ENCODE measurements at places on chromosomes 16 and 17.

- no peak for DNase-seq
These were observed 2.3 kb upstream of the XAF1 start for GRCh38 chr17:6753546-6753945.

DNA sequence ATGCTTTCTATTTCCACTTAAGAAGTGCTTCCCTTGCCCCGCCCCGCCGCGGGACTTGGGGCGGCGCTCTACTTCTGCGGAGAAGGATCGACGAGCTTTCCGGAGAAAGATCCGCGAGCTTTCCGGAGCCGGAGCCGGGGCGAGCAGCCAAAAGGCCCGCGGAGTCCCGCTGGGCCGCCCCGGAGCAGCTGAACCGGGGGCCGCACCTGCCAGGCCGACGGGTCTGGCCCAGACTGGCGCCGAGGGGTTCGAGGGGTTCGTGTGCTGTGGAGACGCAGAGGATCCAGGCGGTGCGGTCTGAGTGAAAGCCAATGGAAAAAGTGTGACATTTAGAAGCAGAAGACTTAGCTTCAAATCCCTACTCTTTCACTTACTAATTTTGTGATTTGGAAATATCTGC, 50.8 kb downstream of the TBC1D26 start:
- DNase-seq, result no peak

DNA sequence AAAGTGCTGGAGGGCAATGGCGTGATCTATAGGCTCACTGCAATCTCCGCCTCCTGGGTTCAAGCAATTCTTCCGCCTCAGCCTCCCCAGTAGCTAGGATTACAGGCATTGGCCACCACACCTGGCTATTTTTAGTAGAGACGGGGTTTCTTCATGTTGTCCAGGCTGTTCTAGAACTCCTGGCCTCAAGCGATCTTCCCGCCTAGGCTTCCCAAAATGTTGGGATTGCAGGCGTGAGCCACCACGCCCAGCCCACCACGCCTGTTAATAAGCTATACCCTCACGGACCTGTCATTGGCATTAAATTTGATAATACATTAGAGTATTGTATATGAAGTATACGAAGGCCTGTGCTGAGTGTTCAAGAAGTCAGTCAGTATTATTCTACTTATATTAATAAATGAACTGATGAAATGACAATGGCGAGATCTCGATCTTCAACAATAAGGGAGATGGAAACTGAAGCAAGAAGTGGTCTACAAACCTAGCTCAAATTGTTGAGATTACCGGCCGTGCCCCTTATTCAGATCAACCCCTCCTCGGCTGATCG, 818 bp upstream of the BCAS3 start:
- DNase-seq, result no peak

DNA sequence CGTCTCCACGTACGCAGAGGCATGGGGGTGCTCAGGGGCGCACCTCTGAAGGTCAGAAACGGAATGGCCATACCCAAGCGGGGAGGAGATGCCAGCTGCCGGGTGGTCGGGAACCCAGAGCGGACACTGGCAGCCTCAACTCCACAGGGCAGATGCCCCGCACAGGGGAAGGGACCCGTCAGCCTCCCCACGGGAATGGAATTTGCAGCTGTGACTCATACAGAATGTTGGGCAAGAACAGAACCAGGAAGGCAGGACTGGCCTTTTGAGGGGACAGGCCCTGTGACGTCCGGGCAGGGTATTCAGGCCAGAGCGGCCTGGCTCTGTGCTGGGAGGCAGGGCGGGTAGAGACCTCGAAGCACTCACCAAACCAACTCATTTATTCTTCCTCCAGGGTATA, 7.5 kb downstream of the TK1 start:
- no peak for DNase-seq

DNA sequence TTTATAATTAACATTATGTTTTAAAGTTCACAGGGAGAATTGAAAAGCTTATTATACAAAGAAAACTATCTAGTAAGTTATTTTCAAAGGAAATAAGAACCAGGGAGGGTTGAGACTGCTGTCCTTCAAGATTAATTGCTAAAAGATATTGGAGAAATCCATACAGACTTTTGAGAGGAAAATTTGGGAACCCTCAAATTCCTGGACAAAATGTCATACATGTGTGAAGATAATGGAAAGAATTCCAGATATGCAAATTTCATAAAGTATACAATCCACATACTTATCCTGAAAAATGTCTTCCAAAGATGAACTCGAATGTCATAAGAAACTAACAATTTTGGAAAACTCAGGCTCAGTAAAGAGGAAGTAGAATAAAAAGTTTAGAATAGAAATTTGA, 213.8 kb downstream of the HS3ST3A1 start:
- no peak for DNase-seq

DNA sequence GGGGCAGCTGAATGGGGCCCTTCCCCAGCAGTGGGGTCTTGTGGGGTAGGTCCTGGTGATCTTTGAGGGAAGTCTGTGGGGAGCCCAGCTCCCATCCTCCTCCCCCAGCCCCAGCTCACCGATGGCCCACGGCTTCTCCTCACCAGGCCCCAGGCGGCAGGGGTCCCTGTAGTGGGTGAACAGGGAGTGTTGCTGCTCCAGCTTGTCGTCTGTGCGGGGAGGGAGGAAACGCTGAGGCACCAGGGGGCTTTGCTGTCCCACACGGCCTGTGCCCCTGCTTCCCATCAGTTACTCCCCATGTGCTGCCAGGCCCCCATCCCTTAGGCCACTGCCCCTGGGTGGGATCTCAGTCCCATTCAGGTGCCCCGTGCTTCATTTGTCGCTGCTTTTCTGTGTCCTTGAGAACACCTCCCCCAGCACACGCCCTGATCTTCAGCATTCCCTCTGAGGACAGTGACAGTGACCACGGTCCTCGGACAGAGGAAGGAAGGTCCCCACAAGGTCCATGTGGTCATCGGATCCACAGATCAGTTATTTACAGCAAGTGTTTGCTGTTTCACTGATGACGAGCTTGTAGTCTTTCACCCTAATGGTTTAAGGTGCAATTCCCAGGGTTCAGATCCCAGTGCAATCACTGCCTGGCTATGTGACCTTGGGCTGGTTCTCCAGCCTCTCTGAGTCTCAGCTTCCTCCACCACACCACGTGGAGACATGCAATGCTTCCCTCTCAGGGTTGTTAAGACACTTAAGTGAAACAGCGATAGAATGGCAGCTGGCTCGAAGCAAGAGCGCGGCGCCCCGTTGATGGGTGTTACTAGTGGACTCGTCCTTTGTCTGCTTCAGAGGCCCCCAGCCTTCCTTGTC, 53.1 kb downstream of the PRMT7 start:
- no peak for DNase-seq

DNA sequence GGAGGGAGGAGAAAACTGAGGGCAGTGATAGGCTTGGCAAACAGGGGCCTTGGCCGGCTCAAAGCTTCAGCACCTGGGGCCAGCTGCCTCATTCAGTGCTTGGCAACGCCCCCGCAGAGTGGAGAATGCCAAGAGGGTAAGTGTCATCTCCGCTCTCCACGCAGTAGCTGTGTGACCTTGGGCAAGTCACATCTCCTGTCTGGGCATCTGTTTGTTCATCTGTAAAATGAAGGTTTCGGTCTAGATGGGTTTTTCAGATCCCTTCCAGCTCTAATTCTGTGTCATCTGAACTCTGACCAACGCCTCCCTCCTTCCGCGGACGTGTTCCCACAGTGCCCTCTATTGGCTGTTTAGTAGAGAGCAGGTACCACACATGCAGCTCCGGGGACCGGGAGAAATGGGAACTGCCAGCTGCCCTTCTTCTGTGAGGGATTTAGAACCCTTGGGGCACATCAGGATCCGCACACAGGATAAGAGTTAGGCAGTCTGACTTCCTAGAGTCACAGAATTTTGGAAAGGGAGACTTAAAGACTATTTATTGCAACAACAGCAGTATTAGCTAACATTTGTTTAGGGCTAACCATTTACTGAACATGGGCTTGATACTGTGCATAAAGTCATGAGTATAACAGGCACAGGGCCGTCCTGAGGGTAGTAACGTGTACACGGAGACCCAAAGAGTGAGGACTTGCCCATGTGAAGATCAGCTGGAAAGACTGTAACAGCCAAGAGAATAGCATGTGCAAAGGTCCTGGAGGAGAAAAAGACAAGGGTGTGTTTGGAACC, 26.8 kb downstream of the GP2 start:
- no peak for DNase-seq

DNA sequence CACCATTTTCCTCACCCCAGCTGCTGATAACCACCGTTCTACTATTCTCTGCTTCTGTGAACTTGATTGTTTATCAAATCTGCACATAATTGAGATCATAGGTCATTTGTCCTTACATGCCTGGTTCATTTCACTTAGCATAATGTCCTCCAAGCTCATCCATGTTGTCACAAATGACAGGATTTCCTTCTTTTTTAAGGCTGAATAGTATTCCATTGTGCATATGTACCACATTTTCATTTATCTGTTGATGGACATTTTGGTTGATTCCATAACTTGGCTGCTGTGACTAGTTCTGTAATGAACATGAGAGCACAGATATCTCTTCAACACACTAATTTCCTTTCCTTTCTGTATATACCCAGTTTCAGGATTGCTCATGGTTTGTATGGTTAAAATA, 225.3 kb upstream of the TBX2 start:
- DNase-seq, result no peak

GRCh38 chr17:81708739-81709185, 3.3 kb upstream of the SLC25A10 start:
- DNase-seq, result no peak

DNA sequence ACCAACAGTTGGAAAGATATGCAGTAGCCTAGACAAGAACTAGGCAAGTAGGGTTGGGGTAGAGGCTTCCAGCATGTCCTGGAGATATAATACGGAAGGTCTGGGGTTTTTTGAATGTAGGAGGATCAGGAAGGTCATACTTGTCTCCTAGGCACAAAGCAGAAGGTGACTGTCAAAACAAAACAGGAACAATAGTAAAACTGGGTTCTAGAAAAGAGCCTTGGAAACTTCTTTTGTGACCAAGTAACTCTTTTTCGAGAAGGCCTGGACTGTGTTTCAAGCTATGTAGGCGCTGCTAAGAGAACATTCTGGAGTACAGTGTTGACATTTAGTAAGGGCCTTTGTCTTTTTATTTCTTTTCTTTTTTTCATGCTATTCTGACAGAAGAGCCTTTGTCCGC, 26.9 kb upstream of the TENT4B start:
- no peak for DNase-seq

DNA sequence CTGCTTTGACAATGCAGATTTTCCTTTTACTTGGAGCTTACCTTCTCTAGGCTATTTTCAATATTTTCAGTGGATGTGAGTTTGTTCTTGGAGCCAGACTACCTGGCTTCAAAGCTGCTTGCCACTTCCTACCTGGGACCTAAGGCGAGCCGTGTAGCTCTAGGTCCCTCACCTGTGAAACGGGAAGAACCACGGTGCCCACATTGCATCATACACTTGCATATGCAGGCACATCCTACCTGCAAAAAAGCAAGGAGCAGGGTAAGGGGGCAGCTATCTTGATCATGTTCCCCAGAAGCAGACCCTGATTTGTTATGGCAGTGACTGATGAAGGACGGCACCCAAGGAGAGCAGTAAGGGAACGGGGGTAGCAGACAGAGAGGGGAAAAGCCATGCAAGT, 27.0 kb upstream of the MPRIP start:
- no peak for DNase-seq

DNA sequence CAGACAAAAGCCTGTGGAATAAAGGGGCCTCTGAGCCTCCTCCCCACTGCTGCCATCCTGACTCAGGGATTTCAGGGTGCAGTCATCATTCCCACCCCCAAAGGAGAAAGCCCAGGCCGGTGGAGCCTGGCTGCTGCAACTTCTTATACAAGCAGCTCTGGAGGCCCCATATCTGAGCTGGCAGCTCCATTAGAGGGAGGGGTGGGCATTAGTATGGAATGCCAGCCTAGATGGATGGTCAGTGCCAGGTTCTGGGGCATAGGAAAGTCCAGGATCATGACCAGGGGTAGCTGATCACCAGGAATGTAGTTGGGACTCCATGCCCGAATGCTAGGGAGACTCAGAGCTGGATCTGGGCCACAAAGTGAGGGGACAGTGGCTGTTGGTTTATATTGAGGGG, 581.0 kb downstream of the KCNJ18 start:
- DNase-seq, result no peak

GRCh38 chr17:1272701-1273100, 2.5 kb downstream of the BHLHA9 start:
- no peak for DNase-seq

- DNase-seq, result no peak
These were observed 756.4 kb downstream of the CDH11 start for GRCh38 chr16:64365448-64365931.

GRCh38 chr16:11619327-11619851, 32.7 kb upstream of the LITAF start:
- no peak for DNase-seq

DNA sequence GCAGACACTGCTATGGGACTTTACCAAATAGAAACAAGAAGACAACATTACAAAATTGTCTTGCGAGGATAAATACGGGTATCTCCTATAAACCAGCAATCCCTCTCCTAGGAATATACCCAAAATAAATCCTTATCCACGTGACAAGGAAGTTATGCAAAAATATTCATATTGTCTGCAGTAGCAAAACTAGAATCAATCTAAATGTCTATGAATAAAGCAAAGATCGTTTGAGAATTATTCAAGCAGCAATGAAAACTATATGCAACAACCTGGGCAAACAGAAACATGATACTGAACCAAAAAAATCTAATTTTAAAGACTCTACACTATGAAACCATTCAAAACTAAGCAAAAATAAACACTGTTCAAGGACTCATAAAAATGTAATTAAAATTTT, 9.2 kb downstream of the LUC7L start:
- DNase-seq, result no peak

- no peak for DNase-seq
These were observed 2.7 kb downstream of the IGFBP4 start for GRCh38 chr17:40445751-40446468.

DNA sequence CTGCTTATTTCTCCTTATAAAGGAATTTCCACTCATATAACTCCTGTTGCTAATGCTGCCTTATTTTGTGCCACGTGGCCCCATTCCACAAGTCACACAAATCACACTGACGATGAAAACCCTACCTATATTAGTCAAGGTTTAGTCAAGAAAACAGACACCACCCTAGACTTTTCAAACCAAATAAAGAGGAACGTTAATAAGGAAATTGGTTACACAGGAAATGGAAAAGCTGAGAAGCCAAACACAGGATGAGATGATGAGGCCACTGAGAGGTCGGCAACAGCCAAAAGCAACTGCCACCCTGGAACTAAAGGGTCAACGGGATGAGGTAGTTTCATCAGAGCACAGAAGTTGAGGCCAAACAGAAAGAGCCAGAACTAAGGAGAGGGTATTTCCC, 47.3 kb upstream of the ALOX12 start:
- no peak for DNase-seq

DNA sequence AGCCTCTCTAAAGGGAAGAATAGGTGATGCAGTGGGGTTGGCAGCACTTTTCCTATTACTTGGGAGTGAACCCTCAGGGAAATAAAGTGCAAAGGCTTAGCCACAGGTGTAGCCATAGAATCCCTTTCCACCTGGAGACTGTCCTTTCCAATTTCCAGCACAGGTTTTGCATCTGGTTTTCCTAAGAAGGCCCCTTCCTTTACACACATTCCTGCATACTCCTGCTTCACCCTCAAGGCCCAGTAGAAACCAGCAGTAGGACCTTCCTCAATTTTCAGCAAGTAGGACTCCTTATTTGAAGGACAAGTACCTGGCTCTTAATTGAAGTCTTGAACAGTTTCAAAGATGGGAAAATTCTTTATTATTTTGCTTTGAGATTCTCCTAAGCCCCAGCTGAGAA, 171.8 kb upstream of the TBX2 start:
- DNase-seq, result no peak
